Stimulated activated naive CD4-positive, alpha-beta T cell treated with Interleukin-2 at 50 U/mL for 16 hours (primary cell): ENCODE measurements at places on chromosomes 2 and 18.

DNA sequence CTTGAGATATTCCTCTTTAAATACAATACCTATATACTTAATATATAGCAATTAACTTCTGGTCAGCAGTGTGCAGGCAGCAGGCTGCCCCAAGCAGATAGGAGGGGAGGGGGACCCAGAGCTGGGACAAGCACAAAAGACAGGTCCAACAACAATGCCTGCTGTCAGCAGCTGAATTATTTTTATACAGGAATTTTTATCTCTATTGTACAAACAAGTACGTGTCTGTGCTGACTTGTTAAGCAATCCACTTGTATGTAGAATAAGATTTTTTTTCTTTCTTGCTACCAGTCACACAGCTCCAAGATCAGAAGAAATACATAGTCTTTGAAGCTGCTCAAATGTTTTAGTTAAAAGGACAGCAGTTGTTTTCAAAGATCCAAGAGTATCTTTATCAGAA is 16.7 kb downstream of the BCL11A start:
- DNase-seq = no peak

DNA sequence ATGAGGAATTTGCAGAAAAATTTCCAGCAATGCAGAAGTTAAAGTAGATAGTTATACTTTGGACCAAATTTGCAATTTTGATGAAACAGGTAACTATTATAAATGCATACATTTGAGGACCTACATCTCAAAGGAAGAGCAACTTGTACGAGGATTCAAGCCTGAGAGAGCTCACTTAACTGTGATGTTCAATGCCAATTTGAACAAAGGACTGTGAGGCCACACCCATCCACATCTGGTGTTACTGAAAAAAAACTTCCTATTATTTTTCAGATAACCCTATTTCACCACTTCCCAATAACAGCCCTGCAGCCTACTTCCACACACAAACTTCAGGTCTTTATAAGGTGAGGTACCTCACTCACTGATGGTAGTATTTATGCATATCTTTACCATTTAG is 203.5 kb upstream of the NABP1 start:
- DNase-seq = no peak

GRCh38 chr2:102433973-102434654 is 11.2 kb downstream of the IL18RAP start:
- no peak for DNase-seq

GRCh38 chr2:29628108-29628745 is 293.2 kb downstream of the ALK start:
- DNase-seq = no peak

DNA sequence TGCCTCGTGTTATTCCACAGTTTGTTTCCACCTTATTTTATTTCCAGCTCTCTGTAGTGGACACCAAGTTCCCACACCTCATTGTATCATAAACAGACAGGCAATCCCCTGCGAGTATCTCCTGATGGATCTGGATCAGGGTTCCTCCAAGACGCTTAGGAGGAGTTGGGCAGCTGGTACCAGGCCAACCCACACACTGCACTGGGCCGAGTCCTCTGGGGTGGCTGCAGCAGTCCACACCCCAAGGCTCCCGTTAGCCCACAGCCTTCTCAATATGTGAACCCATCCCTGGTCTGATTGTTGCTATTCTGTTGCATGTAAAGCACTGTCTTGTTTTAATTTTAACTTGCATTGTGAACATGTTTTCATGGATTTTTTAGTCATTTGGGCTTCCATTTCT is 178.8 kb upstream of the RAB6C start:
- no peak for DNase-seq

DNA sequence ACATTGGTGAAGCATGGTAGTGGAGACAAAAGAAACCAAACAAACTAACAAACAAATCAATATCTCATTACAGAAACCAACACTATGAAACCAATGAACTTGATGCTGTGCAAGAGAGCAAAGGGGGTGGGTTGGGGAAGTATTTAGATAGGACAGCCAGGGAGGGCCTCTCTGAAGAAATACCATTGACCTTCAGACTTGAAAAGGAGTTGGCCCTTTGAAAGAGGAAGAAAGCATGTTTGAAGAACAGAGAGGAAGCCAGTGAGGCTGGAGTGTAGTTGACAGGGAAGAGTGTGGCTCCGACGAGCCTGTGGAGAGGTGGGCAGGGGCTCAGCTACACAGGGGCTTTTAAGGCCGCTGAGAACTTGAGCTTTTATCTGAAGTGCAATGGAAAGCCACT is 151.0 kb upstream of the GATA6 start:
- no peak for DNase-seq

DNA sequence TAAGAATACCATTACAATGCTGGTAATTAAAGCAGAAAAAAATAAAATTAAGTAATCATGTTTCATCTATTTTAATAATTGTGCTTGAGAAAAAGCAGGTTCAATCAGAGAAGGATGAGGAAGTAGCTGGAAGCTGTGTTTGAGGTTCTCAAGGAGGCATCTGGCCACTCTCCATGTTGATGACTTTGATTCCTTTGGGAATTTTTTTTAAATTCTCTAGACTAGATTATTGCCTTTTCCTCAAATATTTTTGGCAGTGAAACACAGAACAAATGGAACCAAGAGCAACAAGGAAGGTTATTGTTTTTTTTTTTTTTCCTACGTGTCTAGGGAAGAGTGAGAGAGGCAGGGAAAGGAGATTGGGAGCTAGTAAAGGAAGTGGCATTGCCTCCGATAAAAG is 99.9 kb upstream of the NRP2 start:
- no peak for DNase-seq

- DNase-seq = no peak
Measured at GRCh38 chr2:81876624-81877023, 1572.1 kb upstream of the LRRTM1 start.

- no peak for DNase-seq
Measured at GRCh38 chr18:11119550-11119949, 29.8 kb downstream of the PIEZO2 start.

DNA sequence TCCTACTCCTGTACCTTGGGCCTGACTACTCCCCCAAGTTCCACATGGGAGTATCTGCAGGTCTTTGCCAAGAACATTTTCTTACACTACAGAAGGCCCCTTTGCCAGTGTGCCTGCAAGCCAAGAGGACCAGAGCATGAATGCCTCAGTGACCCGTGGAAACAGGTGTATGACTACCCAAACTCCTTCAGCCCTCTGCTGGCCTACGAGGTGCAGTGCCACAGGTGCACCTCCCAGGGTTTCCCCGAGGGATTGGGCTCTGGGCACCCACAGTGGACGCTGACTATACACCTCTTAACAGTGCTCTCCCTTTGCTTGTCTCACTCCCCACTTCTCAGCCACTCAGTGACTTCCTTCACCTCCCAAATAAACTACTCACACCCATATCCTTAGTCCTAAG is 91.4 kb downstream of the COL6A3 start:
- no peak for DNase-seq

DNA sequence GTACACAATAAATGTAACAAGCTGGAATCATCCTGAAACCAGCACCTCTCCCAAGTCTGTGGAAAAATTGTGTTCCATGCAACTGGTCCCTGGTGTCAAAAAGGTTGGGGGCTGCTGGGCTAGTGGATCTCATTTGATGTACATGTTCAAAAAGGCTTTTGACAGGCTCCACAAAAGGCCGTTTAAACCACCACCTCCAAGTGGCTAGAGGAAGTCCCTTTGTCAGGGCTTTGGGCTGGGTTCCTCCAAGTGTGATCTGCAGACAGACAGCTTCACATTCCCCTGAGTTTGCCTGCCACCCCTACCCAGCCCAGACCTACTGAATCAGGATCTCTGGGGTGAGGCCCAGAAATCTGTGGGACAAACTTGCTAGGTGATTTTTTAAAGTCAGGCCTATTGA is 84.7 kb downstream of the TGFA start:
- no peak for DNase-seq

DNA sequence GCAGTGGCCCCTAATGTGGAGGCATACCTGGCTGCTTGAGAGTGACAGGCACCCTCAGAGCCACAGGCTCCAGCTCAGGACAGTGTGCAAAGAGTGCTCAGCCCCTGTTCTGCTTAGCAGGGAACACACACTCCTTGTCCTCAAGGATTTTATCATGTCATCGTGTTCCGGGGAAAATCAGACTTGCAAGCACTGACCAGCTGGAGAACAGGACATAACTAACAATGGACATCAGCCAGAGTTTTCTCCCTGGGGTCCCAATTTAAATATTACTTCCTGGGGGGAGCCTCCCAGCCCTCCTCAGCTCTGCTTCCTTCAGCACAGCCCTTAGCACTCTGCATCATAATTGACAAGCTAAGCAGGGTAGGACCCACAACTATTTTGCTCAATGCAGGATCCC is 175.4 kb upstream of the ACAA2 start:
- DNase-seq = no peak

DNA sequence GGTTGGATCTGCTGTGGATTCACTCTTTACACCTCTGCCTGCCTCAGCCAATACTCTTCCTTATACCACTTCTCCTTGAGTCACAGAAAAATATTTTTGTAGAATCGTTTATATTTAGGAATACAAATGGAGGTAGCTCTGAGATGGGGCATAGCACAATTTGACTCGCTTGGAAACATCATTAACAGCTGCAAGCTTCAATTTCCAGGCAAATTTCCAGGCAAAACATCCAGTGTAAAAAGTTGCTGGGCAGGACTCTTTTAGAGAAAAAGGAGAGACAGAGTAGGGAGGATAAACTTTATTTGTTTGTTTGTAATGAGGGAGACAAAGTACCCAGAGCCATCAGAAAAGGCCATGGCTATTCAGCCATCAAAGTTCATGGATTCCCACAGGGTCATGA is 74.4 kb upstream of the SOX11 start:
- DNase-seq = no peak

DNA sequence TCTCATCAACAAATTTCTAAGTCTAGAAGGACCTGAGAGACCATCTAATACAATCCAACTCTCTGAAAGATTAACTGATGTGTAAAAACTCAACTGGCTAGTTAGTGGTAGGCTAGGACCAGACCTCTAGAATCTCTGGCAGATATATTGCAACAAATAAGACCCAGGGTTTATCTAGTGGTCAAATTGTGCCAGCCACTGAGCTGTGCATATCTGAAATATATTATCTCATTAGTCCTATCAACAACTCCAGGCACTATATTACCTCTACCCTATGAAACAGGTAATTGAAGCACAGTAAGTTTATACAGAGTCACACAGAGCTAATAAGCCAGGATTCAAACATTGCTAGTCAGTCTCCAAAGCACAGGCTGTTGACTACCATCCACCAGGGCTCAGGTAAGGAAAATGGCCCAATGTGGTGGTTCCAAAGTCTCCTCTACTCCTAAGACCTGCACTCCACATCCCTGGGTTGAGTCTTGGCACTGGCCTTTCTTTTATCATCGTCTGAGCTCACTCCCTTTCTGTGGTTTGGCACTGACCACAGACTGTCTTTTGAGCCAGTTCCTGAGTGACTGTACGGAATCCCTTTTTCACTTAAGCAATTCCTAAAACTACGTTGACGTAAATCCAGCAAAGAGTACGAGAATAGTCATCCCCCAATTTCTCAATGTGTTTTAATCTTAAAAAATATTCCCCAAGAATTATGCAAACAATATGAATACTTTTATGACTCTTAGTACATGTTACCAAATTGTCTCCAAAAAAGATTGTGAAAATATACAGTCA is 11.9 kb upstream of the PID1 start:
- no peak for DNase-seq

DNA sequence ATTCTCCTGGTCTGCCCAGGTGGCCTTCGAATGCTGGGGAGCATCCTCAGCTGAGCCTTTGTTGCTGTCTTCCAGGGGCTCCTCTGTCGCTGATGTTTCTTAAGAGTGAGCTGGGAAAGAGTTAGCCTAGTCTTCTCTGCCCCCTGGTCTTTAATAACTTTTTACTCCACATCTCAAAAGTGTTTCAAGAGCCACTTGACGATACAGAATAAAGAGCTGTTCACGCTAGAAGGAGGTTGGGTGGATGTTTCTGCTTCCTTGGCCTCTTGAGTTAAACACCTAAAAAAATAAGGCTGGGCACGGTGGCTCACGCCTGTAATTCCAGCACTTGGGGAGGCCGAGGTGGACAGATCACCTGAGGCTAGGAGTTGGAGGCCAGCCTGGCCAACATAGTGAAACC is 2.8 kb upstream of the BUB1 start:
- DNase-seq = no peak

DNA sequence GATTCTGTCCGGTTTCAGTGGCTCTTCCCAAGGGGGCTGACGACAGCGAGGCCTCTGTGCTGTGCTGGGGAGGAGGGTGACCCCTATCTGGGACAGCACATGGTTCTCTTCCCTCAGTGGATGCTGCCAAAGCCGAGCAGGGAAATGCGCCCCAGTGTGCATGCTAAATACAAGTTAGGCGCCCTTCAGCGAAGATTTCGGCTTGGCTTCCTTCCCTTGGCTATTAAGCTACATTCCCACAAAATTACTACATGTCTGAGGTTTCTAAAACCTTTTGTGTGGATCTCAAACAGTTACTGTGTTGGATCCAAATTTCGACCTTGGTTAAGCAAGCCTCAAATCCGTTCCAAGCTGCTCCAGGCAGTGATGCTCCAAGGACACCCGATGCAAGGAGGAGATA is 440.3 kb downstream of the NRXN1 start:
- no peak for DNase-seq

DNA sequence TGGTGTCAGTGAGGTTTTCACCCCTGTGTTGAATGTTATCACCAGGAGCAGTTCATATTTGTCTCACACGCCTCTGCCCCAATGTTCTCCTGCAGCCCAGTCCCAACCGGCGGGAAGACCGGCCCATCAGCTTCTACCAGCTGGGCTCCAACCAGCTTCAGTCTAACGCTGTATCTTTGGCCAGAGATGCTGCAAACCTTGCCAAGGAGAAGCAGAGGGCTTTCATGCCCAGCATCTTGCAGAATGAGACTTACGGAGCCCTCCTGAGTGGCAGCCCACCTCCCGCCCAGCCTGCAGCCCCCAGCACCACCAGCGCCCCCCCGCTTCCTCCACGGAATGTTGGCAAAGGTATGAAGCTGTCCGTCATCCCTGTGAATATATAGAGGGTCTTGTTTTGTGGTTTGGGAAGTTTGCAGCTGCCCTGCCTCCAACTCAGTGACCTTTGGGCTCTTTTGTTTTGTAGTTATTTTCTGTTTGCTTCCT is 35.1 kb downstream of the ITGB1BP1 start:
- no peak for DNase-seq

DNA sequence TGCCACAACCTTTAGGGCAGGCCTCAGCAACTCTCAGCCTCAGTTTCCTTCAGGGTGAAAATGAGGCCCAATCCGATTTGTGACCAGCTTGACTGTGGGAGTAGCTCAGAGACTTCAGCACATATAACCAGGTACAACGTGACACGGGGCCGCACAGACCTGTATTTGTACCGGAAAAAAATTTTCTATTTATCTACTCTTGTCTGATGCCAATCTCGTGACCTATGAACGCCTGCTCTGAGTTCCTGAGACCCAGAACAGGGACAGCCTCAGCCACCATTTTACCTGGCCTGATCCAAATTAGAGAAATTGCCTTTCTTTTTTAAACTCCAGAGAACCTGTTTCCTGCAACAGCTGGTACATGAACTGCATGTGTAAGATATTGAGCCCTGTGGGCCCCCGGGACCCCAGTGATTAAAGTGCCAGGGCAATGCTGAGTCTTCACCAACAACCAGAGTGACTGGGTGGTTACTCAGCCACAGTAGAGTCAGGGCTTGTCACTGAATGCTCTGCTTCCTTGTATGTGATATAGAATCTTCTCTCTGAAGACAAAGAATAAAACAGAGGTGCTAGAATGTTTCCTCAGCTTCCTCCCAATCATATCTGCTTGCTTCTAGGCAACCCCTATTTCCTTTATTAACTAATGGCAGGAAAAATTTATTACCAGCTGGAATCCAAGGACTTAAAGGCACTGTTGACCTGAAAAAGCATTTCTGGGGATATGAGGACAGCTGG is 47.8 kb upstream of the FZD7 start:
- DNase-seq = no peak

GRCh38 chr2:72971036-72971435 is 53.7 kb downstream of the EMX1 start:
- DNase-seq = no peak
